ENCODE measurements at places on chromosomes 6 and 20.

- no peak for DNase-seq
These were observed 19.5 kb upstream of the BCLAF1 start for GRCh38 chr6:136309171-136309570.

DNA sequence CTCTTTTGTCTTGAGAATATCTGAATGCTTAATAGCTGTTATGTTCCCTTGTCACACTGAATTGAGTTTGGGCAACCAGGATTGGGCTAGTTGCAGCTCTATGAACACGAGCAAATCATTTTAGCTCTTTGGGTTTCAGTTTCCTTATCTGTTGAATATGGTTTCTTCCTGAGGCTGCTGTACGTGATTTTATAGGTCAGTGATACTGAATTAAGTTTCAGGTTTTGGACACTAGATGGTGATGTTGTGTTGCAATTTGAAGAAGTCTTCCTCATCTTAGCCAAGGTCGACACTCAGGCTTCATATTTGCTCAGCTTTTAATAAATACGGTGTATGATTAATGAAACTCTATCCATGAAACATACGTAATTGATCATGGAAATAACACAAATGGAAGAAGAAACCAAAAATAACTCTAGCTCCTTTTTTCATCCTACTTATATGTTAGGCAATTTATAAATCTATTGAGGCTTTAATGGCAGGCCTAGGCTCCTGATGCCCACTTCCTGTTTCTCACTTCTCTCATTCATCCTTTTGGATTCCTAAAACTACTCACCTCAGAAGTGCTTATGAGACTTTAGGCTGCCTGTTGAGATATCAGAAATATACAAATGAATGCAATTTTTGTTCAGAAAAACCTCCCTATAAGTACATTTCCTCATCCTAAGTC, 354.1 kb upstream of the MAP3K7 start:
- no peak for DNase-seq

DNA sequence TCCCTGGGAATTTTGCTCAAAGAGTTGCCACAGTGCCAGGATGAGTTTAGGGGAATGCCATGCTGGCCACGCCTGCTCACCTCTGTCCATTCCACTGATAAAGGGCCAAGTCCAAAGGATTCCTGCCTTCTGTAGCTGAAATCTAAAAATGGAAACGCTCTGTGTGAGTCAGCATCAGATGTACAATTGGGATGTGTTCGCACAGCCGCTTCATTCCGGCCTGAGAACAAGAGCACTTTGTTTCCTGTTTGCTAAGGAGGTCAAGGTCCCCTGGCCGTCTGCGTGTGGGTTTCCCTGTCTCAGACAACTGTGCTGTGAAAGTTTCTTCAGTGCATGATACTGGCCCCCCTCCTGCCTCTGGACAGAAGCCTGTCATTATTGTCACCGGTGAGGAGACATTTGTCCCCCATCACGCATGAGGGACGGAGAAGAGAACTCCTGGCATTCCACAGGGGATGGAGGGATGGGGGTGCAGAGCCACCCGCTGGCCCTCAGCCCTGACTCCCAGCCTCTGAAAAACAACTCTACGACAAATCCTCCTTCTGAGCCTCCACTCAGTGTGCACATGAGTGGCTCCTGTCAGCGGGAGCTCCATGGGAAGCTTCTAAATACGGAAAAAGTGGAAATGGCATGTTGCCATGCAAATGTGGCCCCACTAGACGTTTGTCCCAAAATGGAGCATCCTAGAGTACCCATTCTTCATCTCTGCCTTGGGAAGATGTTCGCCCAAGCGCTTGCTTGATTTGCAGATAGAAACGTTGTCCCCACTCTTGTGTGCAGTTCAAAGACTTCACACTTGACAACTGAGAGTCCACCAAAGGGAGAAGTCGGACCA, 143.5 kb upstream of the AFDN start:
- no peak for DNase-seq

DNA sequence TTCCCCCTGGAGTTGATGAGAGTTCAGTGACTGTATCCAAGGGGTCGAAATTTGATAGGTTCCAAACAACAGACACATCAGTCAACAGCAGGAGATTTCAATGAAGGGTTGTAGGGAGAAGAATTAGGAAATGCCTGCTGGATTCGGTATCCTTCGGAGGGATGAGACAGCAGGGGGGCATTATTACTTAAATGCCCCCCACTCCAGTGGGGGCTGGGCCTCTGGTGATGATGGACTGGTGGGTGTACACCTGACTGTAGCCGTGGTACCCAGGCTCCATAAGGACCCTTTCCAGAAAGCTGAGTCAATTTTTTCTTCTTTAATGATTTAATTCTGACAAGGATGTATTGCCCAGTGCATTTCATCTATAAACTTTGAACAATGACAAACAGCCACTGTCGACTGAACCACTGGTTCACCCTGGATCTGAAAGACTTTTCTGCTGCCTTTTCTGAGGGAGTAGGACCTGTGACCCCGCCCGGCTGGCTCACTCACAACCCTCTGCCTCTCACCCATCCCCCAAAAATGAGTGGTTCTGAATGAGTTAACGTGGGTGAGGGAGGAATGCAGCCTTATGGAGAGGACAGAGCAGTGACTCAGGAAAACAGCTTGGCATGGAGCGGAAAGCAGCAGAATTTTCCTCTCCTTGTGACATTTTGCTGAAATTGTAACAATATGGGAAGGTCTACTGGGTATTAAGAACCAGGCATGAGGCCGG, 41.0 kb downstream of the ZMYND8 start:
- no peak for DNase-seq

DNA sequence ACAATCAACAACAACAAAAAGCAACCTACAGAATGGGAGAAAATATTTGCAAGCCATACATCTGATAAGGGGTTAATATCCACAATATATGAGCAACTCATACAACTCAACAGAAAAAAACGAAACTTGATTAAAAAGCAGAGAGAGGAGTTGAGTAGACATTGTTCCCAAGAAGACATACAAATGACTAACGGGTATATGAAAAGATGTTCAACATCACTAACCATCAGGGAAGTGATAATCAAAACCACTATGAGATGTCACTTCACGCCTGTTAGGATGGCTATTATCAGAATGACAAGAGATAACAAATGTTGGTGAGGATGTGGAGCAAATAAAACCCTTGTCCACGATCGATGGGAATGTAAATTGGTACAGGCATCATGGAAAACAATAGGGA, 145.9 kb downstream of the NRN1 start:
- no peak for DNase-seq

DNA sequence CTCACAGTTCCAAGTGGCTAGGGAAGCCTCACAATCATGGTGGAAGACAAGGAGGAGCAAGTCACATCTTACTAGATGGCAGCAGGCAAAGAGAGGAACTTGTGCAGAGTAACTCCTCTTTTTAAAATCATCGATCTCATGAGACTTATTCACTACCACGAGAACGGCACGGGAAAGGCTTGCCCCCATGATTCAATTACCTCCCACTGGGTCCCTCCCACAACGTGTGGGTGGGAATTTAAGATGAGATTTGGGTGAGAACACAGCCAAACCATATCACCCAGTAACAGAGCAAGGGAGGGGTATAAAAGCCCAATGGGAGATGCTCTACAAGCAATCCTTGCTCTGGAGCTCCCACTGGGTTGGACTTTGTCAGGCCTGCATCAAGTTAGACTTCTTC, 80.4 kb downstream of the JPH2 start:
- no peak for DNase-seq

- DNase-seq: no peak
These were observed 34.9 kb downstream of the ANGPT4 start for GRCh38 chr20:881051-881782.

DNA sequence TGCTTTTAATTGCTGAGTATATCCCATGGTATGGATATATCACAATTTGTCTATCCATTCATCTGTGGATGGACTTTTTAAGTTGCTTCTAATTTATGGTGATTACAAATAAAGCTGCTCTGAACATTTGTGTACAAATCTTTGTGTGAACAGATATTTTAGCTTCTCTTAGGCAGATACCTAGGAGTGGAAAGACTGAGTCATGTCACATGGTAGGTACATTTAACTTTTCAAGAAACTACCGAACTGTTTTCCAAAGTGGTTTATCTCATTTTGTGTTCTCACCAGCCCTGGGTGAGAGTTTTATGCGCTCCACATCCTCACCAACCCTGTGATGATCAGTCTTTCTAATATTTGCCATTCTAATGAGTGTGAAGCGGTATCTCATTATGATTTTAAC, 31.0 kb upstream of the ZNFX1 start:
- DNase-seq: no peak

DNA sequence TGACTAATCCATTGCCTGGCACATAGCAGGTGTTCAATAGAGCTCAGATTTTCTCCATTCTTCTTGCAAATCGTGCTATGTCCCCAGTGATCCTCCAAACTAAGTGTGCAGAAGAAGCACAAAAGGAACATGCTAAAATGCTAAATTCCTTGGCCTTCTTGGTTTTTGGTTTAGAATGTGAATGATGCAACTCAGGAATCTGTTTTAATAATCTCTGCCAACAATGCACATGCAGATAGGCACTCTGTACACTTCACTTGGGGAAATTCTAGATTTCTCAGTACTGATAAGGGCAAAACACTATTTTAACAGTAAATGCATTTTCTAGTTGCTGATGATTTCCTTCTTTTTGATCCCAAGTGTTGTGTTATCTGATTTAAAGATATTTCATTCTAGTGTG, 35.2 kb downstream of the SLC22A1 start:
- DNase-seq: no peak

DNA sequence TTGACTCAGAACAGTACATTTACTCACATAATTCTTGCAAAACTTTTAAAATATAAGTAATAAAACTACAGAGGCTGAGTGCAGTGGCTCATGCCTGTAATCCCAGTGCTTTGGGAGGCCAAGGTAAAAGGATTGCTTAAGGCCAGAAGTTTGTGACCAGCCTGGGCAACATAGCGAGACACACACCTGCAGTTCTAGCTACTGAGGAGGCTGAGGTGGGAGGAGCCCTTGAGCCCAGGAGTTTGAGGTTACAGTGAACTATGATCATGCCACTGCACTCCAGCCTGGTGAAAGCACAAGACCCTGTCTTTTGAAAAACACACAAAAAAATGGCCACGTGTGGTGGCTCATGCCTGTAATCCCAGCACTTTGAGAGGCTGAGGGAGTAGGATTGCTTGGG, 21.8 kb upstream of the MYO6 start:
- no peak for DNase-seq

GRCh38 chr20:63709149-63709527, 1.3 kb downstream of the ZGPAT start:
- DNase-seq: no peak

GRCh38 chr6:23081701-23082100, 512.3 kb downstream of the HDGFL1 start:
- DNase-seq: no peak

DNA sequence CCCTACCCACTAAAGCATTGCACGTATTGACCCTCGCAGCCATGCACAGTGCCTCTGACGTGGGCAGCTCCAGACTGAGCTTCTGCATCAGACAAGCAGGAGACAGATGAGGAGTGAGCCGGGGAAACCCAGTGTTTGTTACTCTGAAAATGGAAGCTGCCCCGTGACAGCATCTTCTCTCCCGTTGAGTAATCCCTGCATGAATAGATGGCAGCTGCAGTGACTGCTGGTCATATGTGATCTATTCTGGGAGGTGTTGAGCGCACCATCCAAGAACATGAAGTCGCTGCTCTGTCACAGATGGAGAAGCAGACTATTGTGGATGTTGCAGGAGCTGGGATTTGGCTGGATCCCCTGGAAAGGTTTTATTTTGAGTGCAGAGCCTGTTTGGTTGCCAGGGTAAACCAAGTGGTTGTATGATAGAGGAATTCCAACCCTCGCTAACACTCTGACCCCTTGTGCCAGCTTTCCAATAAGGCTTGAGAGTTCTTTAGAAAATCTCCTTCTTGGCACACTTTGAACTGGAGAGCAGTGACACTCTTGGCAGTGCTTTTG, 242.2 kb downstream of the NRN1 start:
- no peak for DNase-seq

GRCh38 chr20:21393166-21393565, 4.2 kb downstream of the NKX2-4 start:
- no peak for DNase-seq

DNA sequence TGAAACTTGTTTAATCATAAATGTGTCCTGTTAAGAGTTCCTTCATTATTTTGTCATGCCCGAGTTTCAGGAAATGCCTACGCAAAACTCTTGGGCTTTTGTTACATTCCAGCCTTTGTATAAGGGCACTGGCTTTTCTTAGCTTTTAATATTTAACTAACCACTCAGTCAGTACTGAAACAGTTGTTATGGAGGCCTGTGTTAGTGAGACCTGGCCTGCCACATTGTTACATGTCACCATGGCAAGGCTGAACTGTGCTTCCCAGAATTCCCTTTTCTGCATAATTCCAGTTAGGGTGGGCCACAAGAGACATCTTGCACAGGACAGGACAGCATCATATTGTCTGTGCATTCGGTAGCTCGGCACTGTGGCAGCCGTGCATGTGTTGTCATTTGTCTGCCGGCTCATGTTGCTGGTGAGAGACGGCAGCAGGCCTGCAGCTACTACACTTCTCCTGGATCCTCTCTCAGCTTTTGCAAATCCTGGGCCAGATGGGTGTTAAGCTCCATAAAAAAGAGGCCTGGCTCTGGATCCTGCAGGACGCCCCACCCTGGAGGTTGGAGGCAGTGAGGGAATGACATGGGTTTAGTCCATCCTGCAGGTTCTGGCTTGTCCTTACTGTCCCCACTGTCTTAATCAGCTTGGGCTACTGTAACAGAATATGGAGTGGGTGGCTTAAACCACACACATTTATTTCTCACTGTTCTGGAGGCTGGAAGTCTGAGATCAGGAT, 128.8 kb upstream of the DTNBP1 start:
- DNase-seq: no peak

- DNase-seq: no peak
These were observed at the start of gene HLA-DQB1 for GRCh38 chr6:32666420-32667300. HLA-DQB1 (minus strand) TSS chr6:32666657; CDS start chr6:32666607, 50 bp downstream.

- no peak for DNase-seq
These were observed 182.0 kb downstream of the COL21A1 start for GRCh38 chr6:56065408-56065807.

DNA sequence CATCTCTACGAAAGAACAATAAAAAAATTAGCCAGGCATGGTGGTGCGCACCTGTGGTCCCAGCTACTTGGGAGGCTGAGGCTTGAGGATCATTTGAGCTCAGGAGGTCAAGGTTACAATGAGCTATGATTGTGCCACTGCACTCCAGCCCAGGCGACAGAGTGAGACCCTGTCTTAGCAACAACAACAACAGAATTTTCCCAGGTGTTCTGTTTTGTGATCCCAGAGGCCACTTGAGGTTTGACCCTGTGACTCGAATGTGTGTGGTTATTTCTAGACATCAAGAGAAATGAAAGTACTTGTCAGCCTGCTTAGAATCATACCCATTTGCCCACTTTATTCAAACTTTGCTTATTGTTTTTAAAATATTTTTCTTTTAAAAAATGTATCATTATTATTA, 117.6 kb upstream of the CLDN20 start:
- no peak for DNase-seq

- no peak for DNase-seq
These were observed 1082.0 kb downstream of the KHDRBS2 start for GRCh38 chr6:61203966-61204496.

- DNase-seq: no peak
These were observed 51.4 kb downstream of the TXLNB start for GRCh38 chr6:139240161-139241010.
